Putamen (tissue), 1 donor: ENCODE measurements at places on chromosomes 7 and 10.

DNA sequence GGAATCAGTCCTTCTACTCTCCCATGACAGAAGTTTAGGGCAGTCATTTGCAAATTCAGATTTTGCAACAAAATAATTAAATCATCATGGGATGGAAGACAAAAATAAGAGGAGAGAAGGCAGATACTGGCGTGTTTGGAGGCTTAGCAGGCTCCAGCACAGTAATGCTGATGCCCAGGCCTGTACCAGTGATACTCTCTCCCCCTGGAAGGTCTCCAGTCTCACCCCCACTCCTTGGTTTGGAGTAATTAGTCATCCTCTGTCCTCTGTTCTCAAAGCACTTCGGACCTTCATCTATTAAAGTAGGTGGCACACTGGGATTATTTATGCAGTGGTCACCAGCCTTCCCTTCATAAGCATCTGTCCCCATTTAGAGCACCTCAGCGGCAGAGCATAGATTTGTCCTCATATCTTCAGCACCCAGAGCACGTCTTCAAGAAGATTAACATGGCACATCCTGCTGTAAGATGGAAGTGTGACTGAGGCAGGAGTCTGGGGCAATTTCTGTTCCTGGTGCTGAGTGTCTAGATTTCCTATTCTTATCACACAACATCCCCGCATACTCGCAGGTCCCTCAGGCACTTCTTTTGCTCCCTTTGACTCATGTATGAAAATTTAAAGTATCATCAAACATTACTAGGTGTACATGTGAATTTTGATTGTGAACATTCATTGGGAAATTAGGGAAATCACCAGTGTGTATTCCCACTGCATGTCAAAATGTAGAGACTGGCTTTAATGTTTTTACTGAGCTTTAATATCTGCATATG lies 31.3 kb upstream of the TRIL start:
- DNase-seq = no peak

DNA sequence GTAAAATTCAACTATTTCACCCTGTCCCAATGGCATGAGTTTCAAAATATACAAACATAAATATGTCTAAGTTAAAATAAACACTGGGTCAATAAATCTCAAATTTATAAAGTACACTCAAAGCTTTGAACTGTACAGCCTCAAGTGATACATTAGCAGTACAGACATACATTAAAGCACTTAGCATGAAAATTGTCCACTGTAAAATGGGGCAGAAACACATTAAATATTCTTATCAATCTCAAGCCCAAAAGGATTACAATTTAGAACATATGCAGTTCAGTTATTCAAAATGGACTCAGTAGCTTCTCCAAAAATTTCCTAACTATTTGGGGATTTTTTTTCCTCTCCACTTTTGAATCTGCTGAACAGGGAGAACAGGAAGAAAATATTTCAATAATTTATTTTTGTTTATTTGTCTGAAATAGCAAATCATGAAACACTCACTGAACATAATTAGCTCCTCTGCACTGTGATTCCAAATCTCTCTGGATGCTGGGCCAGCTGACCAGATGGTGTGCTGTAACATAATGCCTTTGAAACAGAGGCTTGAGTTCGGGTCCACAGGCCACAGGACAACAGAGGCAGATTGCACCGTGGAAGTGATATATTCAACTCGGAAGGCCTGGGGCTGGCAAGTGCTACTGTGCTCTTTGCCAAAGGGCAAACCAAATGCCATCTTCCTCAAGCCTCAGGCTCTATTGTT lies 248.9 kb upstream of the LRRN3 start:
- no peak for DNase-seq

- DNase-seq = peak; percentile 81
These were observed 27.1 kb downstream of the CDHR3 start for GRCh38 chr7:105990141-105990540.

- DNase-seq = no peak
These were observed 705.0 kb downstream of the PARD3 start for GRCh38 chr10:34109952-34110702.

DNA sequence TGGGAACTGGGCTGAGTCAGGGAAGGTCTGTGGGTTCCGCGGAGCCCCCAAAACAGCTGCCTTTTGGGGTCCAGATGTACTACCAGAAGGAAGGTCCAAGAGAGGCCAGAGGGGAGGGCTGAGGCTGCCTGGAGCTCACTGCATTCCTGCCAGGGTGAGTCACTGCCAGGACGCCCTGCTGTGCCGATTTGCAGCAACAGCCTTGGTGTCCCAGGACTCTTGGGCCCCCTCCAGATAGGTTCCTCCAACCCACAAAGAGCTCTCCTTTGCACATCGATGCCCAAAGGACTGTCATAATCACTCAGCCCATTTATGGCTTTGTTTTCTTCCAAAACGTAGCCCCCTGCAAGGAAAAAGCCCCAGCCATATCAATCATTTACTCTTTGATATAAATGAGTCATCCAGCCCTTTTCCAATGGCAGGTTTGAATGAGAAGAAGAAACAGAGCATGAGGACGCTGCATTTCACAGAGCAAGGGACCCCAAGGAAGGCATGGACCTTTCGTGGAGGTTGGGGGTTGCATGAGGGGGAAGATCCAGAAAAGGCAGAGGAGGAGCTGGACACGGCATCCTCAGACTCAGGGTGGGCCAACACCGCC lies 32.2 kb upstream of the COL13A1 start:
- DNase-seq = no peak

DNA sequence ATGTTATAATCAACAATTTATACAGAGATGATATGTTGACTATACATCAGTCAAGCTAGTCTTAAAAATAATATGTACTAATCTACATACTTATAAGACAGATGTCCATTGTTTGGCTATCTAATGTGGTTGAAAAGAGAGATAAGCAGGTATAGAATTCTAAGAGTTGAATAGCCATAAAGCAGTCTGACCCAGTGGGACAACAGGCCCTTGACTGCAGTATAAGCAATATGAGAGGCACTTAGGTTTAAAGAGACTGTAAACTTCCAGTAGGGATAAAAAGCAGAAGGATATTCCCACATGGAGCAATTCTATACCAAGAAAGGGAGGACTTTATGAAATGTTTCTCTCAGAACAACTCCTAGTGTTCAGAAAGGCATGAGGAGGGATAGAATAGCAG lies 139.3 kb downstream of the ELAPOR2 start:
- DNase-seq = no peak

GRCh38 chr7:56206420-56206819 lies 90.2 kb upstream of the NUPR2 start:
- no peak for DNase-seq

- no peak for DNase-seq
These were observed 608 bp downstream of the ACHE start for GRCh38 chr7:100894860-100895700.

GRCh38 chr10:99733366-99733765 lies 1.3 kb downstream of the CUTC start:
- DNase-seq = no peak
